ENCODE measurements at places on chromosomes 7 and 10. TPM values are rescaled to one million over a fixed set of nuclear protein-coding genes. Genes with fewer than 3 reads are reported as not detected.

Gene PLAC9
- total RNA-seq, result 0.16 TPM

Gene STAG3
- total RNA-seq, result 0.18 TPM

Gene ACSL5
- 0.39 TPM for total RNA-seq

Gene TSPAN33
- 6.2 TPM for total RNA-seq

All from A549 treated with AZD2906 at 1 μM for 4 hours (cell line).